ENCODE measurements at places on chromosomes 16 and 17. TPM values are rescaled to one million over a fixed set of nuclear protein-coding genes. Genes with fewer than 3 reads are reported as not detected.

The MGRN1 gene
- 30.9 TPM for total RNA-seq

The SHCBP1 gene
- 32.0 TPM for total RNA-seq

The CHST4 gene
- total RNA-seq: 0.05 TPM

The SYCE1L gene
- total RNA-seq: not detected

DNA sequence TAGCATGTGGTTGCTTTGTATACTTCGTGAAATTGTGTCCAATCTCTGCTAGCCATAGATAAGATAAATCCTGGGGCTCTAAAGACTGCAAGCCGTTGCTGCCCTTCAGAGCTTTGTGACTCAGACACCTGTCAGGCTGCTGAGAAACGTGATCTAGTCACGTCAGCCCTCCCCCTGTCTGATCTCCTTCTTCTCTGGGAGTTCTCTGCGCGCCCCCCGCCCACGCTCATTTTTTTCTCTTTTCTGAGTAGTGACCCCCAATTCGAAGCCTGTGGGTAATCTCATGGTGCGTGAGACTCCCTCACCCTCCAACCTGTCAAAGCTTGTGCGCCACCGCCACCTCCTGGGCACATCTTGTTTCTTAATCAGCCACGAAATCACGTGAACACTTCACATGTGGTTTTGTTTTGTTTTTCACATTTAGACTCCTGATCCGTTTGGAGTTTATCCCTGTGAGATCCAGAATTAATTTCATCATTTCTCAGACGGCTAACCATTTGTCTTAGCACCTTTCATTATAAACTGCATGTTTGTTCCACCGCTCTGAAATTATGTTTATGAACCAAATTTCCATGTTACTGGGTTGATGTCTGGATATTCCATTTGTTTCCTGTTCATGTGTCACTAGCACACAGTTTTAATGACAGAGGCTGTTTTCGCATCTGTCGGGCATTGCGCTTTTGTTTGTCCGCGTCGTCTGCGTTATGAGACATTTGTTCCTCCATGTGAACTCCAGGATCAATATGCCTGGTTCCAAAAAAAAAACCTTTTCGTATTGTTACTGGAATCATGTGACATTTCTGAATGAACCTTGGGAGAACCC is 977 bp upstream of the ZNF778 start:
- DNase-seq: peak; percentile 75

GRCh38 chr17:68294617-68295016 is 3.3 kb downstream of the ARSG start:
- no peak for DNase-seq

DNA sequence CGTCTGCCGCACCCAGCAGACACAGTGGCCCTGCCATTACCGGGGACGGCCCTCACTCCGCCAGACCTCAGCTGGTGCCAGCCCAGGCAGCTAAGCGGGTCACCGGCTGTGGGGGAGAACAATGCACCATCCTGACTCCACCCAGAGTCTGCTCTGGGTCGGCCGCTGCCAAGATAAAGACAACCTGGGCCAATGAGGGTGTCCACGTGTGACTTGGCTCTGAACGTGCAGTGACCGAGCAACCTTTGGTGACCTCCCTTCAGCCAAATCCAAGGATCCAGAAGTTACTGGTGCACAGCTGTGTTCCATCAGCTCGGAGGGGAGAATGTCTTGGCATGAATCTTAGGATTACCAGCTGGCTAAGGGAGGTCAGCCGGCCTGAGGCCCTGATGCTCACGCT is 155.9 kb downstream of the NTN1 start:
- no peak for DNase-seq

DNA sequence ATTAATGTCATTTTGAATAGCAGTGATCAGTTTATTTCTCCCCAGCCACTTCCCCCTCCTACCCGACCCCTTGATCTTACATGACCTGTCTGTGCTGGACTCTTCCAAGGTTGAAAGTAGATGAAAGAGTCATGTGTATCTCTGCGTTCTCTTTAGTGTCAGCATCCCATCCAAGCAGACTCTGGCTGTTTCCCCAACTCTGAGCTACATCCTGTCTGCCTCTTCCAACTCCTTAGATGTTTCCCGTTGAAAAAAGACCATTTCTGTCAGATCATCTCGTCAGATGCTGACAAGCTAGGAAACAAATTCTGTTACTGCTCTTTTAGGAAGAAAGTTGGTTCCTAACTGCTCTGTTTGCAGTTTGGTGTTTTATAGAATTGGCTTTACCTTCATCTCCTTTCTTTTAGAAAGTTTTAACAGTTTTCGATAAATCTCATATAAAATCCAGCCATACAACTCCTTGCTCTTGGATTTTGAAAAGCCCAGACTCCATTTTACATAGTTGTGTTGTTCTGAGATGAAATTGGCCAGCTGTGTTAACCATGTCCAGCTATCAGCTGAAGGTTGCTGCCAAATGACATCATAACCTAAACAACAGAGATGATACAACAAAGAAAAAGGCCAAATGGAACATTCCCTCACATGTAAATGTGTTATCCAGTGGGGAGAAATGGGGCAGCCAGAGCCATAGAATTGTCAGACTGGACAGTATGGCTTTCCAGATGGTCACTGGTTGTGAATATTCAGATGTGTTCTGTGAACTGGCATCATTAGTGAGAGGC is 43.5 kb downstream of the CYB561 start:
- DNase-seq: no peak

GRCh38 chr17:63845509-63845908 is 3.0 kb upstream of the SMARCD2 start:
- DNase-seq: no peak

DNA sequence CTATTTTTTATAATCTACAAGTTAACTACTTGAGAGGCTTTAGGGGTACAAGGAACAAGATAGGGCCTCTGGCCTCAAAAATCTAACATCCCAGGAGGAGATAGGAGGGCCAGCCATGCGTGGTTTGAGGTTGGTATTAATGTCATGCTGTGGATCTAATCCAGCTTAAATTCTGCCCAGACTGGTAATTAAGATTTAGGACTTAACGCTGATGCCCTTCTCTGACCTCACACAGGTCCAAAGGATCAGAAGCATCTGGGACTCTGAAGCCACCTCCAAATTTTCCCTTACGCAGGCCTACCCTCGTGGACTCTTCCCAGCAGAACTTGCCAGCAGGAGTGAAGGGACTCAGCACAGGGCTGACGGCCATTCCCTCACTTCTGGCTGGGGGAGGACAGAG is 15.1 kb downstream of the SLC6A4 start:
- DNase-seq: no peak

DNA sequence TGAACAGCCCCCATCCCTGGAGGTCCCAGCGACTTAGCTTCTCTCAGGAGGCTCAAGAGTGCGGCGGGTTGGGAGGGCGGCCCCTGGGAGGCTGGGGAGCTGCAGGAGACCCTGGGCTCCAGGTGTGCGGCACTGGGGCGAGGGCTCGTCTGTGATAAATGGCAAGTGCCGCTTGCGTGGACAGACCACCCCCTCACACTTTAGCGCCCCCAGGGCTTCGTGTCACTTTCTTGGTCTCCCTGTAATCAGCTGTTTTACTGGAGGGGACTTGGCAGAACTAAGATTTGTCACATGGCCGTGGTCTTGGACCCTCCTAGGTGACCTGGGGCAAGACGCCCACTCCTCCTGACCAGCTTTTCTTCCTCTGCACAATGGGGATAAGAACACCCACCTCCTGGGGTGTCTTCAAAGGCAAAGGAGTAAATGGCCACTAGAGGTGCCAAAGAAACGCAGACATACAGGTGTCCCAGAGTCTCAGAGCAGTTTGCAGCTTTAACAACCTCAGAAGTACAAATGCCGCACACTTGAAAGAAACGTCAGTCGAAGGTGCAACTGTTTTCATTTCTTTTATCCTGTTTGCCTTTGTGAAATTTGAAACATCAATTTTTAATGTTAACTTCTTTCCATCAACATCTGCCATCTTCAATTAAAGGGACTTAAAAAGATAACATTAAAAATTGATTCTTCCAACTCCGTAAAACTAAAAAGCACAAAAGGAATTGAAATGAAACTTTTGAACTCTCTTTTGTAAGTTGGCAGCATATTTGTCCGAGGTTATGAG is 946 bp downstream of the OSGIN1 start:
- peak; percentile 76 for DNase-seq

DNA sequence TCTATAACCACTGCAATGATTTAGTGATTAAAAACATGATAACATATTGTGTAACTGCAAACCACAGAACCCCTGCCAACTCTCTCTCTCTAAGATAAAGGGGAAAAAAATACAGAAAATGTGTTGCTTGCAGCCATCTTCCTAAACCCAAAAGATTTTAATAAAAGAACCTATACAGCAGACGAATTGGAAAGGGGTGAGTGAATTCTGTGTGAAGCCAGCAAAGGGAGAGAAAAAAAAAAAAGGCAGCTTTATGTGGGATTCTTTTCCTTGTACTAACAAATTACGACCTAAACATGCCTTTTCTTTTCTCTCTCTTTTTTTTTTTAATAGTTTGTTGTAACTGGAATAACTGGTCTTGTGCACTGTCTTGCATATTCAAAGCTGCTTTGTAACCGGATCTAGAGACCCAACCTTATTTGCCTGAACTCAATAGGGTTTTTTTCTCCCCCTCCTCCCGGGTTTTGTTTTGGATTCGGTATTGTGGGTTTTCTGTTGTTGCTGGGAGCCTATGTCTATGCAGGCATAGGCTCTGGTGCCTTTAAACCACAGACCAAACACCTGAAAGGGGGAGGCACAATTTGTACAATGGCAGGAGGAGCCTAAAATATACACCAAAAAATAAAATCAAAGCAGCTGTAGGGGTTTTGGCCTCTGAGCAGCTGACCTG is 7.0 kb upstream of the ZFHX3 start:
- peak; percentile 60 for DNase-seq

DNA sequence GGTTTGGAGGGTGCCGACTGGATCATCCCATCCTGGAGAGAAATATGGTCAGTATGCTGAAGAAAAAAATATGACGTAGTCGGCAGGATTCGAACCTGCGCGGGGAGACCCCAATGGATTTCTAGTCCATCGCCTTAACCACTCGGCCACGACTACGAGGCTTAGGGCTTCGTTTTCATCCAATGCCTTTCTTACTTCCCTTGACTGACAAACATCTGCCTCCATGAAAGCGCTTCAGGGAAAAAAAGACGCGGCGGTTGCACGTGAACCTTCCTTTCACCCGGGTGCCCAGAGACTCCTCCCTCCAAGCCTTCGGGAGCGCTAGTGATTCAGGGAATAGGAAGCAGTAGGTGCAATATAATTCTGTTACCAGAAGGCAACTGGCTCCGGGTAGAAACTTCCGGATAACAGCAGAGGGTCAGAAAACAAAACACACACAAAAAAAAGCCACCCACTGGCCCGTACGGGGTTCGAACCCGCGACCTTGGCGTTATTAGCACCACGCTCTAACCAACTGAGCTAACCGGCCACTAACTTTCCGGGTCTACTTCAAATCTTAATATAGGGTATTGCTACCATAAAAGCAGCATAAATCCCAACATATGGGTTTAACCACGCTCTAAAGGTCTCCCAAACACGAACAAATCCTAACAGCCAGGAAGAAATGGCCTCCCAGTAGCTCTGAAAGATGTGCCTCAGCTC is 16.3 kb upstream of the AURKB start:
- peak; percentile 91 for DNase-seq

GRCh38 chr16:22926105-22926751 is 112.3 kb downstream of the HS3ST2 start:
- no peak for DNase-seq

DNA sequence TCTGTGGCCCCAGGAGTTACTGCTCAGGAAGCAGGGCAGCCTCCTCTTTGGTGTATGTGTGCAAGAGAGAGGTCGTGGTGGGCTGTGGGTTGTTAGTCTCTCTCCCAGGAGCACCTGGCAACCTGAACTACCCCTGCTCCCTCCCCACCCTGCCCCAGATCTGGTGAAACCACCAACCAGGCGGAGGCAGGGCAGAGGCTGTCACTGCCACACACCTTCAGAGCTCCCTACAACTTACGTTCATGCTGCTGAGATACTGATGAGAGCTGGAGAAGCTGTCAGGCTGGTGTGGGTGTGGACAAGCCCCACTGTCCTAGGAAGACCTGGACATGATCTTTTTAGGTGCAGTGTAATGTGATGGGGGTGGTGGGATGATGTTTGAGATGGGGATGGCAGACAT is 24.3 kb downstream of the GOSR2 start:
- DNase-seq: no peak

GRCh38 chr17:37744961-37745800 is at the start of gene HNF1B:
TSS of gene HNF1B (minus strand) at chr17:37745059. CDS start at chr17:37744884, 175 bp downstream.
- no peak for DNase-seq

GRCh38 chr17:44006598-44007345 is 2.4 kb downstream of the NAGS start:
- peak; percentile 97 for DNase-seq

GRCh38 chr16:80197741-80198201 is 343.0 kb upstream of the DYNLRB2 start:
- DNase-seq: peak; percentile 91

DNA sequence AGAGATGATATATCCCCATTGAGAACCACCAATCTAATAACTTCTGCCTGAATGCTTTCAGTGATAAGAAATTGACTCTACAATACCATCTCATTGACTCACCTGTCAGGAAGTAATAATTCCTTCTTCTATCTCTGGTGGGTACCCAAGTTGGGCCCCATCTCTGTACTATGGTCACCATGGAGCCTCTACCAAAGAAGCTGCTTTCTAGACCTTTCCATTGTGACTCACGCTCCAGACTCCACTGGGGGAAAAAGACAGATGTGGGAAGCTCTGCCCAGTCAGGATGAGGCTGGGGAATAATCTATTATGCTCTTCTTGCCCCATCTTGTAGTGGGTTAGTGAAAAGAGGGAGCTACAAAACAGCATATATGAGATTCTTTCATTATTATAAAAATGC is 100.4 kb downstream of the COPRS start:
- peak; percentile 66 for DNase-seq

DNA sequence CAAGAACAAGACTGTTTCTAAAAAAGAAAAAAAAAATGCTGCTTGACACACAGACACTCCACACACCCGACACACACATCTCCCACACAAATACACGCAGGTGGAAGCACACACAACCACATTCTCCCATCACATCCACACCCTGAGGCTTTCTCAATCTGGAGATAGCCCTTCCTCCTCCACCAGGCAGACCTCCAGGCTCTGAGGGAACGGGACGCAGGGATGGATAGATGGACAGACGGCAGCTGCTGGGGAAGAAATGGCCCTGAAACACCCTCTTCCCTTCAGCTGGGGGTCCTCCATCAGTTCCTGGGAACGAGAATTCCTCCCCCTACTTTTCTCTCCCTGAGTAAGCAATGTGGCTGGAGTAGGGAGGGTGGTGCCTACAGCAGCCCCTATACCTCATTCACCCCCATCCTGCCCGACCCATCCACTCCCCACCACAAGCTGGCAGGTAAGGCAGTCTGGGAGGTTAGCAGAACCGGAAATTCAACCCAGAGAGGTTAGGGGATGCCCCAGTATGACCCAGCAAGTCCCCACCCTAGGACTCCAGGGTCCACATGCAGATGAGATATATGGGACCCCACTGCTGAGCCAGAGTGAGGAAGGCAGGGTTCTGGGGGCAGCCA is 4.1 kb upstream of the LITAFD start:
- DNase-seq: no peak

All from M059J (cell line).